NCI-H1436 treated with DMSO at 0.1 percent for 48 hours (cell line): ENCODE measurements at places on chromosomes 3 and 15.

DNA sequence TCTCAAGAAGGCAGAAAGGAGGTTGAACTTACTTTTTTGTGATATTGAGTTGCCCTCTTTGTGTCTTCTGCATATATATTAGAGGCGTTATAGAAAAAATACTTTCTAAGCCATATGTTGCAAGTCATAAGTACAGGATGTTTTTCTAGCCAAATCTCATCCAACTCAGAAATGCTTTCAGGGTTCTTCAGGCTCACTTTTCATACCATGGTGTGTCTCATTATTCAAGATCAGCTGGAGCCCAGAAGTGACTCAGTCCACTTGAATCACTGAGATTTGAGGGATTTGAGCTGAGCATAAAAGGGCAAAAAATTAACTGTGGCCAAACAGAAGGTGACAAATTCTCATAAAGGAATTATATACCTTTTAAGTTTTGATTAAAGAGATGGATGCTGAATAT is 157.3 kb downstream of the WNT5A start:
- DNase-seq, result no peak

DNA sequence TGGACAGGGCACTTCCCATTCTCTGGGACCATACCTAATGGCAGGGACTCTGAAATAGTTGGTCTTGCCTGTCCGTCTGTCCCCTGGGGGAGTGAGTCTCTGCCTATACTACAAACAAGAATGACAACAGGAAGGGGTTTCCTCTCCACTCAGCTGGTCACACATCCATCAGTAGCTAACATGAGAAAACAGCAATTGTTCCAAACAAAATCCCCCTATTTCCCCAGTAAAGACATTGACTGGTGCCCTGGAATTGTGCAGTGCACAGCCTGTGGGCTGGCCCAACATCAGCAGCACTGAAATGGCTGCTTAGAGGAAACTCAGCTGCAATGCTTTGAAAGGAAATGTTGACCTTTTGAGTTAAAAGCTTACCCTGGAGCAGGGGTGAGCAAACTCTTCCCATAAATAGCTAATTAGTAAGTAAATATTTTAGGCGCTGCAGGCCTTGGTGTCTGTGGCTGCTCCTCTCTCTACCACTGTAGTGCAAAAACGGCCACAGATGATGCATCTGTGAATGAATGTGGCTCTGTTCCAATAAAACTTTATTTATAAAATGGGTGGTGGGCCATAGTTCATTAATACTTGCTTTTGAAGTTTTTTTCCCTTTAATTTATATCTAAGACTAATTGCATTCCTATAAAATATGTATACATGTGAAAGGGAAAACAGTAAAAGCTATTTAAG is 174.3 kb downstream of the KLF13 start:
- no peak for DNase-seq

DNA sequence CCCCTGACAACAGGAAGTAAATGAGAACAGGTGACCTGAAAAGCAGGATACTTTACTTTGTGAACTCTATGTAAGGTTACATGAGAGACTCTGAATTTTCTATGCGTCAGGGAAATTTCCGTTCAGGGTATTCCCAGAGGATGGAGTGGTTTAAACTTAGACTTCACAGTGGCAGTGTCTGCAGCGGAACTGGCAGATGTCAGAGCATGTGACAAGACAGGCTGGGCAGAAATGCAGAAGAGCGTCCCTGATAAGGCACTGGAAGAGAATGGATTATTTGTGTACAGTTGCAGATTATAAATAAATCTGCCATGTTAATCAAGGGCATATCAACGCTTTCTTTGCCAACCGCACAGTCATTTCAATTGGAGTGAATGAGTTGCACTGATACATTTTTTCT is 598.4 kb upstream of the ZNF717 start:
- no peak for DNase-seq

DNA sequence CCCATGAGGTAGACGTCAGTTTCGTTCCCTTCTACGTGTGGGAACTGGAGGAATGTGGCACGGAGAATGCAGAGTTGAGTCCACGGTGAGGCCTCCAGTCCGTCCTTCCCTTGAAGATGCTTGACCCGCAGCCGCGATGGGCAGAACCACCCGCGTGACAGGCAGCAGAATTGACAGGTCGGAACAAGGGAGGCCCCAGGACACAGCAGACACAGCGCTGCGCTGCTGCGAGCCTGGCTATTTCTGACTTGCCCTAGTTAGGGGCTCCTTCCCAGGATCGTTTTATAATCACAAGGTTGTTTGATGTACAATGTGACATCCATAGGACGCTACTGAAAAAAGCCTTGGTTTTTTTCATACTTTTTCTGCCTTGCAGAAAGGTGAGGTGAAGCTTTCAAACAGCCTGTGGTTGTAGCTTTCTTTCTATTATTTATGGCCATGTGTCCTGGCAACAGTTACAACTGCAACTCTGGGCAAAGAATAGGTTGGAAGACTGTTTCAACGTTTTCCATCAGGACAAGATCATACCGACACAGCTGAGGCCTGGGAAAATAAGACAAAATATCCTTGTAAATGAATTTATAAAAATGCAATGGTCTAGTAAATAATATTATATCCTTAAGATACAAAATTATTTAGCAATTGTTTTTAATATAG is 9.6 kb upstream of the TMEM41A start:
- DNase-seq, result no peak

- no peak for DNase-seq
Observed at GRCh38 chr3:131174752-131175151, 148.1 kb downstream of the NEK11 start.

- no peak for DNase-seq
Observed at GRCh38 chr3:197926418-197926817, 23.6 kb upstream of the RPL35A start.

- DNase-seq, result no peak
Observed at GRCh38 chr3:157094751-157095480, 65.0 kb downstream of the CCNL1 start.

DNA sequence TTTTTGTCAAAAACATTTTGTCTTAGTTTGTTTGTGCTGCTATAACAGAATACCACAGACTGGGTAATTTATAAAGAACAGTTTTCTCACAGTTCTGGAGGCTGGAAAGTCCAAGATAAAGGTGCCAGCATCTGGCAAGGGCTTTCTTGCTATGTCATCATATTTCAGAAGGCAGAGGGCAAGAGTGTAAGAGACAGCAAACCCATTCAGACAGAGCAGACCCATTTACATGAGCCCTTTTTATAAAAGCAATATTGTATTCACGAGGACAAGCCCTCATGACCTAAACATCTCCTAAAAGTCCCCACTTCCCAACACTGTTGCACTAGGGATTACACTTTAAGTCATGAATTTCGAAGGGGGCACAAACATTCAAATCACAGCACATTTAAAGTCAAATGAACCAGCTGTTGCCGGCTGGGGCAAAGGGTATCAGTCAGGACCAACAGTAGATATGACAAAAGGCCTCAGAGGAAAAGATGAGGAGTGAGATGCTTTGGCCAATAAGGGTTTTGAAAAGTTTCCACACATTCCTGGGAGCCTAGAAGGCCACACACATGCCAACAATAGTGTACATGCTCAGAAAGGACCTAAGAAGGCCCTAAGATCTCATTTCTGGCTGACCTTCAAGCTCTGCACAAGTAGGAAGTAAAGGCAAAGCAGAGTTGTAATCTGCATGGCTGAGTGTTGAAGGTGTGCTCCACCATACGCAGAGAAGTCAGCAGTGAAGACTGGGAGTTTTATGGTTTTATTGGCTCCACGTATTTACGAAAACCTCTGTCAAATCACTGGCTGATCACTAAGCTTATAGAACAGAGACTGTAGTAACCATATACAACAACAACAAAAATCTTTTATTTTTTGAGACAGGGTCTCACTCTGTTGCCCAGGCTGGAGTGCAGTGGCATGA is 37.9 kb downstream of the UQCC5 start:
- DNase-seq, result no peak

- no peak for DNase-seq
Observed at GRCh38 chr3:172159962-172160538, 120.7 kb downstream of the FNDC3B start.
